Stimulated activated CD8-positive, alpha-beta memory T cell treated with anti-CD3 and anti-CD28 coated beads, Interleukin-4, amount 100 ng/mL, for 48 hours (primary cell): ENCODE measurements at places on chromosomes 5 and 9.

GRCh38 chr5:98463676-98464075 lies 309.8 kb upstream of the RGMB start:
- no peak for DNase-seq

DNA sequence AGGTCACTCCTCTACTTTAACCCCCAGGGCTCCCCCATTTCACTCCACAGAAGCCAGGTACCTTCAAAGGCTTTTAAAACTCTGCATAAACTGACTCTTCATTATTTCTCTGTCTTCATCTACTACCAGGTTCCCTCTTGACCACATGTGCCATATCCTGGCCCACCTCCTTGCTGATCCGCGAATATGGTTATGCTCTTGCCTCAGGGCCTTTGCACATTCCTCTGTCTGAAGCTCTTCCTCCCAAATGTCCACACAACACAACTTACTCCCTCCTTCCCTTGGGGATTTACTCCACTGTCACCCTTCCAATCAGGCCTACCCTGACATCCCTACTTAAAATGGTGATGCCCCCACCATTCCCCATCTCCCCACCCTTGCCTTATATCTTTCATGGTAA lies 134.6 kb upstream of the ANKRD55 start:
- no peak for DNase-seq

GRCh38 chr5:172207511-172207910 lies 13.5 kb downstream of the EFCAB9 start:
- DNase-seq = no peak

DNA sequence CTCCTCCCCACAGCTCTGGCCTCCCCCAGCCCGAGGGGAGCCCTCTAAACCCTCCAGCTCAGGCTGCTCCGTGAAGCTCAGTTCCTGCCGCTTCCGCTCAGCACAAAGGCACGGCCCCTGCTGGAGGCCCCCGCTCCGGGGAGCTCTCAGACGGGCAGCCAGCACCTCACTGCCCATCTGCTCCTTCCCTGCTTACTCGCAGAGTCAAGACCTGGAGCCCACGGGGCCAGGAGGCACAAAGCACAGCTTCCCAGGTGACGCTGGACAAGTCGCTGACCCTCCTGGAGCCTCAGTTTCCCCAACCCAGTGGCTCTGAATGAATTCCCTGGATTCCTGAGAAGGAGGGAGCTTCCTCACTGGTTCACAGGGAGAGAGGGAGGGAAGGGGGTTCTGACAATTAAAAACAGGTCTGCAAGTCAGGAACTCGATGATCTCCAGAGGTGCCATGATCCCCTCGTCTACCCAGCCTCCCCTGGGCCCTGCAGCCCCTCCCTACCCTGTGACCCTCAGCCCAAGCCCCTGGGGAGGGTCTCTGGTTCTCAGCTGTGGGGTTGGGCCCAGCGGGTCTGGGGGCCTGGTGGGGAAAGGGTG lies 36.2 kb downstream of the VAV2 start:
- peak; percentile 50 for DNase-seq

- no peak for DNase-seq
Observed at GRCh38 chr5:107558823-107559375, 111.8 kb downstream of the EFNA5 start.

DNA sequence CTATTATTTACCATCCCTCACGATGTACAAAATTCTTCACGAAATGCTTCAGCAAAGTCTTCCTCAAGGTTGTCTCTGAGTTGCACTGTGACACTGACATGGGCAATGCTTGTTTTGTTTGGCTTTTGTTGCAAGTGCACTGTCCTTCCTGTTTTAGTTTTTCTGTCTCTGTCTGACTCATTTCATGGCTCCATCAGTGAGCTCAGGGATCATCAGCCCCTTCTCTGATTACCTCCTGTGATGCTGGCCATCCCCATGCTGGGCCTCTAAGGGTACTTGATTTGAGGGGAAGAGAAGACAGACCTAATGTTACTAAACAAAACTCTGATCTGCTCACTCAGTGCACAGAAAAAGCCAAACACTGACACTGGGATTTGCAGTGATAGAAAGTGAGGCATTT lies 37.6 kb upstream of the STX17 start:
- DNase-seq = no peak

- no peak for DNase-seq
Observed at GRCh38 chr5:147055850-147056566, 177.5 kb upstream of the PPP2R2B start.

DNA sequence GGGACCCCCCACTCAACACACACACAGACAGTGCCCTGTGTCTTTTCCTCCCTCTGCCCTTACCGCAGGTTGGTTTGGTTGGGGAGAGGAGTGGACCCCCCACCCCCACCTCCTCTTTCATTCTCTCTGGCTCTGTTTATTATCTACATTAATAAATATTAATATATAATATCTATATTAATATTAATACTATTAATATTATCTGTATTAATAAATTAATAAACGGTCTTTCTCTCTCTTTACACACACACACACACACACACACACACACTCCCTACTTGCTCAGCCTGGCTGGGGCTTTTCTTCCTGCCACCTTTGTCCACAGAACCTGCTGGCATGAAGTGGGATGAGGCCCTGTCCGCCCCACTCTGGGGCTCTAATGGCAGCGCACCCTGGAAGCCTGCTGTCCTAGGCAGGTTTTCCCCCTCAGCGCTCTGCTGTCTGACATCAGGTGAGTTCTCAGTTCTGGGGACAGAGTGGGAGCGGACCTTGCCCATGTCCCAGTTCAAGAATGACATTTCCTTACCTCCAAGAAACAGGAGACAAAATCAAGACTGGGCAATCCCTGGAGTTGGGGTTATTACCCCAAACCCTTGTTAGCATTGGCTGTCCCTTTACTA lies 10.5 kb upstream of the SMIM32 start:
- DNase-seq = no peak

- DNase-seq = no peak
Observed at GRCh38 chr5:174409070-174409469, 315.3 kb upstream of the MSX2 start.

GRCh38 chr5:133265257-133265656 lies 213.4 kb downstream of the HSPA4 start:
- DNase-seq = no peak

DNA sequence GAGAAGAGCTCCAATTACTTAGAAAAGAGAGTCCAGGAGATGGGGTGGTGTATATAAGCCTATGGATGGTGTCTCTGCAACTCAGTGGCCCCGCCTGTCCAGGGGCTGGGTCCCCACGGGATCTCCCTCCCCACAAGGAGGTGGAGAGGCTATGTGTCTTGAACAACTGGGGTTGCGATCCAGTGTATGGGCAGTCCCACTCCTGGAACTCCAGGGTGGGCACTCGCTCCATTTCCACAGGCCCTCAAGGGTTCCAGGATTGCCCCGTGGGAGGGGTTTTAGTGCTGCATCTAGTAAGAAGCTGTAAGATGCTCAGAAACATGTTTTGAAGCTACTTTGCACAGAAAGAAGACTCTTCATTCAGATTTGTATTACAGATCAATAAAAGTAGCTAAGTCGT lies 558 bp upstream of the SMAD5 start:
- peak; percentile 27 for DNase-seq
